Esophagus muscularis mucosa (tissue), 4 donors: ENCODE measurements at places on chromosomes 6 and 20. TPM values are rescaled to one million over a fixed set of nuclear protein-coding genes. Genes with fewer than 3 reads are reported as not detected.

DNA sequence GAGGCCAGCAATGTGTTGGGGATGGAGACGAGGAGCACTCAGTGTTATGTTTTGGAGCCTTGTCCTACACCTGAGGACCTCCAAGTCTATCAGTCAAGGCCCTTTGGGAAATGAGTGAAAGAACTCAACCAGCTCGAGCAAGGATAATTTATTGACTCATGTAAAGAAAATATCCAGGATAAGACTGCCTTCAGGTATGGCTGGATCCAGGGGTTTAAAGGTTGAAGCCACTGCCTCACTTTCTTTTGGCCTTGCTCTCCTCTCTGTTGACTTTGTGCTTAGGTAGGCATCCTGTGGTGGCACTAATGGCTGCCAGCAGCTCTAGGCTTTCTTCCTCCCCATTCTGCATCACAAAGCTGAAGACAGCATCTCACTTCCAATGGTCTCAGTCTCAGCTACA lies 66.3 kb upstream of the ZNFX1 start:
- no peak for DNase-seq
- H3K27me3 ChIP-seq: no peaks in the 10 kb centered on the region
- H3K4me3 ChIP-seq: no peak overlapping the region
- peaks cover 68% of the 10 kb centered on the region for H3K4me1 ChIP-seq
- peak overlapping the region; percentile 78 for H3K27ac ChIP-seq

- peaks cover 30% of the 10 kb centered on the region for H3K4me1 ChIP-seq
- H3K27ac ChIP-seq: peak overlapping the region; percentile 88
- no peaks in the 10 kb centered on the region for H3K36me3 ChIP-seq
- DNase-seq: peak; percentile 94
- H3K27me3 ChIP-seq: no peaks in the 10 kb centered on the region
- peak overlapping the region; percentile 62 for H3K4me3 ChIP-seq
Measured at GRCh38 chr6:142926494-142927270, 18.3 kb downstream of the HIVEP2 start.

GRCh38 chr6:41163419-41163717 lies 452 bp upstream of the TREM2 start:
- peak; percentile 88 for DNase-seq
- H3K4me3 ChIP-seq: no peak overlapping the region
- H3K27me3 ChIP-seq: no peaks in the 10 kb centered on the region
- no peak overlapping the region for H3K27ac ChIP-seq
- no peaks in the 10 kb centered on the region for H3K4me1 ChIP-seq

CD93 gene
- total RNA-seq: 51.6 TPM

DNA sequence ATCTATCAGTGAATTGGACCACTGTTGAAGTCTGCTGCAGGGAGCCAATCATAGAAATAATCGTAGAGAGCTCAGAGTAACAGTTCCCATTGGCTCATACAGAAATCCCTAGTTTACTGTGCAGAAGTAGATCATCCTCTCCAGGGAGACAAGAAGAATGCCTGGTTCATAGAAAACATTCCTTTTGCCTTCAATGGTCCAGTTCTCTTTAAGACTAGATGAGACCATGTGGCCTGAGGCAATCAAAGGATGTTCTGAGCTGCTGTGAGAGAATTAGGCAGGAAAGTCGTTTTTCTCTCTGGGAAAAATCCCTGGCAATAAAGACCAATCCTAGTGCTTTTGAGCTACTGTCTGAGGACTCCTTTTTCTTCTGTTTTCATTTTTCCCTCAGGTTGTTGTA lies 208.4 kb downstream of the CENPW start:
- DNase-seq: no peak
- H3K36me3 ChIP-seq: no peaks in the 10 kb centered on the region
- no peaks in the 10 kb centered on the region for H3K4me1 ChIP-seq
- H3K27me3 ChIP-seq: no peaks in the 10 kb centered on the region
- H3K27ac ChIP-seq: no peak overlapping the region

- no peaks in the 10 kb centered on the region for H3K4me1 ChIP-seq
- H3K27ac ChIP-seq: no peak overlapping the region
- no peaks in the 10 kb centered on the region for H3K36me3 ChIP-seq
- DNase-seq: no peak
- no peaks in the 10 kb centered on the region for H3K27me3 ChIP-seq
Measured at GRCh38 chr6:455006-455585, 63.5 kb downstream of the IRF4 start.

AKAP7 gene
- total RNA-seq: 7.8 TPM

DNA sequence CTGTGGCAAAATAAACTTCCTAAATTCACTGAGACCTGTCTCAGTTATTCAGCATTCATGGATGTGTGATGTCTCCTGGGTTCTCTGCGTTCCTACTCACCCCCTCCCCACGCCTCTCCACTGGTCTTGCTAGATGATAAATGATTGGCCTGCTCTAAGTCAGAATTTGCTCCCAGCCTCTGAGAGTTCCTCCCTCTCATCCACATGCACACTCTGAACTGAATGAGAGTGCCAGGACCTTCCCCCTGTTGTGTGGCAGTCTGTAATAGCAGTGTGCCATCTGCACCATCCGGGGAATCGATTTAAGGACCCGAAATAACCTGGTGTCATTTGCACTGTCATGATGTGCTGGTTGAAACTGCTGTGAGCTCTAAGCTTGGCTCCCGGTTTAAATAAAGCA lies 135.8 kb upstream of the AFDN start:
- H3K4me1 ChIP-seq: no peaks in the 10 kb centered on the region
- H3K36me3 ChIP-seq: no peaks in the 10 kb centered on the region
- peaks cover 20% of the 10 kb centered on the region for H3K27me3 ChIP-seq
- no peak overlapping the region for H3K27ac ChIP-seq

GRCh38 chr20:51930775-51931174 lies 128.5 kb upstream of the SALL4 start:
- H3K27ac ChIP-seq: no peak overlapping the region
- H3K4me3 ChIP-seq: no peak overlapping the region
- no peak for DNase-seq
- no peaks in the 10 kb centered on the region for H3K36me3 ChIP-seq

HSD17B8 gene
- 15.0 TPM for total RNA-seq

GRCh38 chr20:20780127-20780824 lies 67.8 kb upstream of the RALGAPA2 start:
- H3K4me3 ChIP-seq: no peak overlapping the region
- no peak for DNase-seq
- no peaks in the 10 kb centered on the region for H3K36me3 ChIP-seq
- no peak overlapping the region for H3K27ac ChIP-seq
- peaks cover 18% of the 10 kb centered on the region for H3K4me1 ChIP-seq
- H3K27me3 ChIP-seq: no peaks in the 10 kb centered on the region

BEND6 gene
- 1.7 TPM for total RNA-seq

- H3K27me3 ChIP-seq: no peaks in the 10 kb centered on the region
- no peak overlapping the region for H3K4me3 ChIP-seq
- no peak overlapping the region for H3K27ac ChIP-seq
- H3K36me3 ChIP-seq: no peaks in the 10 kb centered on the region
- no peaks in the 10 kb centered on the region for H3K4me1 ChIP-seq
Measured at GRCh38 chr20:56299362-56299761, 50.8 kb downstream of the MC3R start.

DNA sequence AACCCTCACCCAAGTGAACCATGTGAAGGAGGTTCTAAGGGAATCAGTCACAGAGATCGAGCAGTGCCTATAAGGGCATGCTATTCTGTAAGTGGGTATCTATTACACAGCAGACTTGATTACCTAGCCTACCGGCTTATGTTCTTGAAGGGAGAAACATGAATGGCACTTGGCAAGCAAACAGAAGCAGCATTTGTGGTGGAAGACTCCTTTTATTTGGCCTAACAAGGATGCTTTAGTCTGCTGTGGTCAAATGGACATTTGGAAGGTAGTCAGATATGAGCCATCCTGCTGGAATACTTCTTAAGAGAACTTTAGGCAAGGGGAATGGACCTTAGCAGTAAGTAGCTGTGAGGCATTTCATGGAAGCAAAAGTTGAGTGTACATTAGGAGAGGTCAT lies 126.3 kb downstream of the COL12A1 start:
- H3K36me3 ChIP-seq: no peaks in the 10 kb centered on the region
- no peak for DNase-seq
- H3K4me3 ChIP-seq: no peak overlapping the region
- H3K4me1 ChIP-seq: no peaks in the 10 kb centered on the region
- H3K27ac ChIP-seq: no peak overlapping the region

DNA sequence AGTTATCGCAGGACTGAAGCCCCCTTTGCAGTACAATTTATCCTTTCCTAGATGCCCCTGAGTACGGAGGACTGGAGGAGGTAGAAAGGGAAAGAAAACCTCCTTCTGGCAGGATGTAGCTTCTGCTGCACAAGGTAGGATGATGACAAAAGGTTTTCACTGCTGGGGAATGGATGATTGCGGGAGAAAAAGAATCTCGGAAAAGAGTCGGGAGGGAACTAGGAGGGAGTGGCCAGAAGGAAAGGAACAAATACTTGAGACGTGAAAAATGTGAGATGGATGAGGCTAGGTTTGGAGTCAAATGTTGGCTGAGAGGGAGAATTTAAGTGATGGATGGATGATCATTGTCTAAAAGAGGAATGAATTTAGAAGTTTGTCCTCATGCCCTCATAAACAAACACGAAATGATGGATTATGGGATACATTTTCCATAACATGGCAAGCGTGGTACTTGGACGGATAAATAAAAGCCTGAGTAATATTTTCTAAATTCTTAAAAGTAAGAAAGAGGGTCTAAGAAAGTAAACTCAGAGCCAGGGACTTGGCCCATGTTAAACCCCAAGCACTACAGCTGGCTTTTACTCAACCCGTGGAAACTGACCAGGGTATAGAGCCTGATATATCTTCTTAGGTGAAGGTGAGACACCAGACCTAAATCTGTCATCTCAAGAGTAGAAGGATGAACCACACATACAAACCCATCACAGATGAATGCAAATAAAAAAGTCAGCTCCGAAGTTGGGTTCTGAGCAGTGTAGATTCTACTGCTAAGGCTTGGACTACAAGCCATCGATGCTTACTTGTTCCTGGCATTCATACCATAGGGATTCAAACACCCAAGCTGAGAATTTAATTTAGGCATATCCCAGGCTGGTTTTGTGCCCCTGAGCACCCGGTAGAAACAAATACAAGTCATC lies 72.4 kb downstream of the HFE start:
- peaks cover 17% of the 10 kb centered on the region for H3K4me1 ChIP-seq
- no peaks in the 10 kb centered on the region for H3K27me3 ChIP-seq
- peaks cover 17% of the 10 kb centered on the region for H3K36me3 ChIP-seq
- H3K4me3 ChIP-seq: peak overlapping the region; percentile 65

PDYN gene
- total RNA-seq: not detected

CNR1 gene
- total RNA-seq: 23.4 TPM

ADTRP gene
- total RNA-seq: 0.66 TPM

- DNase-seq: no peak
- H3K27me3 ChIP-seq: no peaks in the 10 kb centered on the region
- peaks cover 10% of the 10 kb centered on the region for H3K4me1 ChIP-seq
- no peaks in the 10 kb centered on the region for H3K36me3 ChIP-seq
- no peak overlapping the region for H3K4me3 ChIP-seq
Measured at GRCh38 chr6:16559071-16559470, 202.2 kb downstream of the ATXN1 start.

GRCh38 chr20:31716818-31717477 lies 5.7 kb downstream of the BCL2L1 start:
- no peaks in the 10 kb centered on the region for H3K36me3 ChIP-seq
- peak overlapping the region; percentile 99 for H3K27ac ChIP-seq
- DNase-seq: no peak
- H3K27me3 ChIP-seq: no peaks in the 10 kb centered on the region
- H3K4me3 ChIP-seq: peak overlapping the region; percentile 73
- peaks cover 97% of the 10 kb centered on the region for H3K4me1 ChIP-seq

- no peaks in the 10 kb centered on the region for H3K4me1 ChIP-seq
- H3K27me3 ChIP-seq: no peaks in the 10 kb centered on the region
- no peaks in the 10 kb centered on the region for H3K36me3 ChIP-seq
Measured at GRCh38 chr6:143976806-143977349, 31.2 kb downstream of the PLAGL1 start.

DNA sequence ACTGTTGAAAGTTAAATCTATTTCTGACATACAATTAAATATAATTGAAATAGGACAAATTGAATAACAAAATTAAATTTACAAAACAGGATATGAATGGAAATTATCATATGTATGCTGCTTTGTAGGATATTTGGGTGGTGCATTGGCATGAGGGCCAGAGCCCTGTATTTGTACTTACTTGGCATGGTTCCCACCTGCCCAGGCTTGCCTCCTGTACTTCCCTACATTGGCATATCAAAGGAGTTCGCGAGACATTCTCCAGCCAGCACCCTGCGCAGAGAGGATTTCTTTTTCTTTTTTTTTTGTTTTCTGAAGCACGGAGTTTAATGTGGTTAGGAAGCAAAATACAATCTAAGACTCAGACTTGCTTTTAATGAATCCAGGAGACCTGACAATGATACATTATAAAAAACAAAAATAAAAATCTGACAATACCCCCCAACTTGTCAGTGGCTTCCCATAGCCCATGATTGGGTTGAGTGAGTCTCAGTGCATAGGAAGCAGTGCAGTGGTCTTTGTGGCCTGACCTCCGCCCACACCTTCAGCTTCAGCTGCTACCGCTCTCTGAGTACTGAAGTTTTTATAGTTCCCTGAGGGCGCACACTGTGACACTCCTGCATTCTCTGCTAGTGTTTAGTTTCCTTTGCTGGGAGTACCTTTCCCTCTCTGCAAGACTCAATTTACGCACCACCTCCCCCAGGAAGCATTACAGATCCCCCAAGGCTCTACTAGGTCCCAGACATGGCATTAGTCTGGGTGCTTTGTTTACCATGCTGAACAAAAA lies 440.8 kb downstream of the UTRN start:
- H3K4me1 ChIP-seq: no peaks in the 10 kb centered on the region
- H3K4me3 ChIP-seq: no peak overlapping the region
- DNase-seq: no peak
- H3K36me3 ChIP-seq: peaks cover 5% of the 10 kb centered on the region
- no peaks in the 10 kb centered on the region for H3K27me3 ChIP-seq
- no peak overlapping the region for H3K27ac ChIP-seq

- H3K27me3 ChIP-seq: no peaks in the 10 kb centered on the region
- no peaks in the 10 kb centered on the region for H3K4me1 ChIP-seq
- no peak overlapping the region for H3K27ac ChIP-seq
- no peak for DNase-seq
- H3K4me3 ChIP-seq: no peak overlapping the region
Measured at GRCh38 chr6:90905351-90905750, 318.5 kb upstream of the MAP3K7 start.

- H3K4me1 ChIP-seq: peaks cover 10% of the 10 kb centered on the region
- H3K27me3 ChIP-seq: no peaks in the 10 kb centered on the region
- H3K36me3 ChIP-seq: no peaks in the 10 kb centered on the region
Measured at GRCh38 chr20:39778431-39778830, 816.3 kb downstream of the DHX35 start.

GRCh38 chr6:160355001-160355400 lies 6.8 kb downstream of the SLC22A3 start:
- no peak for DNase-seq
- H3K36me3 ChIP-seq: no peaks in the 10 kb centered on the region
- H3K27ac ChIP-seq: no peak overlapping the region
- no peak overlapping the region for H3K4me3 ChIP-seq
- no peaks in the 10 kb centered on the region for H3K27me3 ChIP-seq
- H3K4me1 ChIP-seq: peaks cover 48% of the 10 kb centered on the region

GRCh38 chr6:169494038-169494437 lies 207.8 kb downstream of the WDR27 start:
- H3K4me3 ChIP-seq: no peak overlapping the region
- DNase-seq: no peak
- H3K27ac ChIP-seq: no peak overlapping the region
- H3K4me1 ChIP-seq: peaks cover 10% of the 10 kb centered on the region
